ENCODE measurements at places on chromosomes 5 and 9.

GRCh38 chr5:35373249-35373648 lies 143.0 kb upstream of the PRLR start:
- DNase-seq: no peak

DNA sequence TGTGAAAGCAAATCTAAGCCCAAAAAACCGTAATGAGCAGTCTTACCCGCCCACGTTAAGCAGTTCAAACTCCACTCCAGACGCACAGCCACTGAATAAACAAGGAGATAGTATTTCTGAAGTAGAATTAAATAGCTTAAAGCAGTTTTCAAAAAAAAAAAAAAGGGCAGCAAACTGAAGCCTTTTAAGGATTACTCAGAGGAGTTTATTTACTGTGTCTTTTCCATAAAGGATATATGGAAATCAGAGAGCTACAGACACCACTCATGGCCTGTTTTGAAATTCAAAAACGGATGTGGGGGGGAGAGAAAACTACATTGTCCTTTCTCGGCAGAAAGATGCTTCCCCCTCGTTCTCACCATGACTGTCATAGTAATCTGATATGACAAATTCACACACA lies 83.7 kb upstream of the IRX1 start:
- DNase-seq: no peak

GRCh38 chr5:81924442-81924841 lies 47.4 kb upstream of the ATG10 start:
- peak; percentile 58 for DNase-seq

DNA sequence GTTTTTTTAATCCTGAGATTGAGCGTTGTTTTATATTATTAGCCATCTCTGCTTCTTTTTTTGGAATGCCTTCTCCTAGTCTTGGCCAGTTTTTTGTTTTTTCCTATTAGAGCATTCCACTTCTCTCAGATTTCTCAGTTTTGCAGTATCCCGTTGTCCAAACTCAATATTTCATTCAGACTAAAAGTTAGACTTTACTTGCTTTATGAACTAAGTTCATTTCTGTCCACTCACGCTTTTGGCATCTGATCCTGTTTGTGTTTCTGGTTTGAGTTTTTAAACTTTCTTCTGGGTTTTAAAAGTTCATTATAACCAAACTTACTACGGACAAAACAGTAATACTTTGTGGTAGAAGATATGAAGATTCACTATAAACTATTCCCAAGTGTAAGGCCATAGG lies 288.3 kb upstream of the MPDZ start:
- no peak for DNase-seq

- DNase-seq: no peak
These were observed 6.1 kb downstream of the IL13 start for GRCh38 chr5:132663771-132664695.

DNA sequence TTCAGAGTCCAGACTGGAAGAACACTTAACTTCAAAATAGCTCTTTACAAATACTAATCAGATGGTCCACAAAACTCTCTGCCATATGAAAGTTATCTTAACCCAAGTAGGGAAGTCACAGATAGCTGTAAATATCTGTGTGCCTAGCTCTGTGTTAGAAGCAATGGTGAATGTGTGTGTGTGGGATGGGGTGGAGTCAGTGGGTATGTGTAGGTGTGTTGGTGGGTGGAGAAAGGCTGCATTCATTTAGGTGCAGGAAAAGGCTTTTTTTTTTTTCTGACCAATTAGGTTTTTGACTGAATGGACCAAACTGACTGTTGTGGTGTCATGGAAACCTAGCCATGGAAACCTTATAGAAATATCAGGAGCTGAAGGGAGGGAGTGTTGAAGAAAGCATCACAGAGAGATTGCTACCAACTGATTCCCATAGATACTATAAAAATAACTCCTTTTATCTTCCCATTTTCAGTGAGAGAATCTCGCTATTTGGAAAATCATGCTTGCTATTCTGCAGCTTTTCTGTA lies 156.2 kb upstream of the NR3C1 start:
- DNase-seq: no peak

DNA sequence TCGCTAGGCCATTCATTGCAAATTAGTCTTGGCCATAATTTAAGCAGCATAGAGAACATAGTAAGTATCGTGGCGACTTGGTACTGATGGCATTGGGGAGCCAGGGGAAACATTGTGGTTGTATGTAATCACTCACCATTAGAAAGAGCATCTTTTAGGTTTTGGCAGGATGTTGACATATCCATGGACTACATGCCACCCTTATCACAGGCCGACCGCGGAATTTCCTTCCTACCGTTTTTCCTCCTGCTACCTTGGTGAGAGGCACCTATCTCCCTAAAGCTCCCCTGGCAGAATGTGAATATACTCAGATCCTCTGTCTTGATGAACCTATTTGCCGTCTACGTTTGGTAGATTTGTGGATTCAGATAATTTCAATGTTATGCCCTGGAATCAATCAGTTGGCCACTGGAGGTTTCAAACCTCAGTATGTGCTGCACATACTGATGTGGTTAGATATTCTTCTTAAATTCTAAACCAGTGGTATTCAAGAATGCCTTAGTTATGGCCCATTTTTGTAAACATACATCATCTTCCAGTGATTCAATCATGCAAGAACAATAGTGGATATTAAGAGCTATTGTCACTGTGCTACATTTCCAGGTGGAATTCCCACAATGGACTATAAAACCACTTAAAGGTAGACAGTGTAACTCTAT lies 271.0 kb upstream of the HAPLN1 start:
- no peak for DNase-seq

DNA sequence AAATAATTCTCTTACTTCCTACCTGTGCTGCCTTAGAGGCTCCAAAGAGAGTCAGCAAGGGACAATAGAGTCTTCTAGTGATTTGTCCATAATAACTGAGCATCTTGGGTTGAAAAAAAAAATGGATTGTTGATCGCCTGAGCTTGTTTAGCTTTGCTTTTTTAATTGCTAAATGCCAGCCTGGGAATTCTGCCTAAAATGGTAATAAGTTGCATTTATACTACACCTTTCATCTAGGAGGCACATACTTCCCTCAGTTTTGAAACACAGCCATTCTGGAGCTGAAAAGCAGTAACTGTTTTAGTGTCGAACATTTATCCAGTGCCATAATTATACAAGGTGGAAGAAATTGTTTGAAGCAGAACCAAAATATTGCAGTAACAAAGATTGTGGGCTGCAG lies 421.3 kb downstream of the CAAP1 start:
- DNase-seq: no peak

DNA sequence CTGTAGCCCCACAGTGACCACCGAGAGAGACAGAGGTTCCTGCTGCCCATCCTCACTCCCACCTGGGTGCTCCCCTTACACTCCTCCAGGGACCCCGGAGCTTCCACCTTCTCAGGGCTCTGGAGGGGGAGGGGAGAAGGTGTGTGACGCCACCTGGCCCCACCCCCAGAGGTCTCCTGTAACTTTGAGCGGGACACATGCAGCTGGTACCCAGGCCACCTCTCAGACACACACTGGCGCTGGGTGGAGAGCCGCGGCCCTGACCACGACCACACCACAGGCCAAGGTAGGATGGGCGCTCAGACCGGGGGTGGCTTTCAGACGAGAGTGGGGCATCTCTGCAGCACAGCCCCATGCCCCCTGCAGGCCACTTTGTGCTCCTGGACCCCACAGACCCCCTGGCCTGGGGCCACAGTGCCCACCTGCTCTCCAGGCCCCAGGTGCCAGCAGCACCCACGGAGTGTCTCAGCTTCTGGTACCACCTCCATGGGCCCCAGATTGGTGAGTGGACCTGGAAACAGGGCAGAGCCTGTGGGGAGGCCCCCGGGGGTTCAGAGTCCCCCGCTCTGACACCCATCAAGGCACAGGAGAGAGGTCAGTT lies 4.5 kb downstream of the MAMDC4 start:
- no peak for DNase-seq

DNA sequence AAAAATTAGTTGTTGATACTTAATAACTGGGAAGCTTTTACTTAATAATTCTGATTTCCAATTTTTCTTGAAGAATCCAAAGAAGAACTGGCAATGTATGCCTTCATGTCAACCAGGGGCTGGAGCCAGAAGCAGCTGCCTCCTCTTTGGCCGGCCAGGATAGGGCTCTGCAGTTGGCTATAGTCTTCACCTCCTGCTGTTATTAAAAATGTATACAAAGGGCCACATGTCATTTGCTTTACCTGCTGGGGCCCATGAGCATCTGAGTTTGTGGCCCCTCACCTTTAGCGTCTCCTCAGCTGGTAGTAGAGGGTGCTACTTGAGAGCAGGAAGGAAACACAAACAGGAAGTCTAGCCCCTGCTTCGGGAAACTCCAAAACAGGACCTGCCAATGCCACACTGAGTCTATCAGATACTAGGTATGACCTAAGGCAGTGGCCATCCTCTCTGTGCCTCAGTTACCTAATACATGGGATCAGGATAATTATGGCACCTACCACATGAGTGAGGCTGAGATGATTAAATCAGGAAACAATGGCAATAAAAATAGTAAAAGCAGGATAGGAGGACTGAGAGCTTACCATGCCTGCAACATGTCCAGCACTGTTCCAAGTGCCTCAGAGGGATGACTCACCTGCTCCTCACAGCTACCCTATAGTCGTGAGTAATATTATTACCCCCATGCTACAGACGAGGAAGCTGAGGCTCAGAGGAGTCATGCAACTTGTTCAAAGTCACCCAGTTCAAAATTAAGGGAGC lies 21.3 kb downstream of the CCDC69 start:
- no peak for DNase-seq

- no peak for DNase-seq
These were observed 175.3 kb upstream of the SH3GL2 start for GRCh38 chr9:17403539-17403938.

GRCh38 chr5:38790891-38791290 lies 54.9 kb upstream of the OSMR start:
- DNase-seq: no peak

DNA sequence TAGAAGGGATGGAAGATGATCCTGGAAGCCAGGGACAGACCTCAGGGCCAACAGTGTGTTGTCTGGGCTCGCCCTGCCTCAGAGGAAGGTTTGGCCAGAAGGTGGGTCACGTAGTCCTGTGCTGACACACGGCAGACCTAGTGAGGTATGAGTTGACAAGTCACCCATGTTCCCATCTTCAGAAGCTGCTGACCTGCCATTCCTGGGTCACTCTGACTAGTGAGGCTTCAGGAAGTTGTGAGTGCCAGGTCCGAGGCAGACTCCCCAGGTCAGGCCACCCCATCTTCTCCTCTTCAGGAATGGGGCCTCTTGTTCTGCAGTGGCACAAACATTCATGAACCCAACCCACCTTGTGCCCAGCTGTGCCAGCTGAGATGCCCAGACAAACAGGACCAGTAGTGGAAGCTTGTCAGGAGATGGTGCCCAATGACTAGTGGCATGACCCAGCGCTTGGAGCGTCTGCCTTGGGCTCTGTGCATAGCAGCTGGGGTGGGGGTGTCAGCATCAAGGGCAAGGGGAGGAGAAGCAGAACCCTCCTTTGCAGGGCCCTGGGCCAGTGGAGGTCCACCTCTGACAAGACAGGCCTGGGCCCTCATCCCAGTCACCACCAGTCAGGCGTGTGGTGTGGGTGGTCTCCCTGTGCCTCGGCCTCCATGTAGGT lies 16.8 kb upstream of the ANGPTL2 start:
- DNase-seq: no peak

GRCh38 chr9:123424552-123425225 lies 68.7 kb downstream of the CRB2 start:
- no peak for DNase-seq

- no peak for DNase-seq
These were observed 2083.0 kb upstream of the ACO1 start for GRCh38 chr9:30301271-30301963.

DNA sequence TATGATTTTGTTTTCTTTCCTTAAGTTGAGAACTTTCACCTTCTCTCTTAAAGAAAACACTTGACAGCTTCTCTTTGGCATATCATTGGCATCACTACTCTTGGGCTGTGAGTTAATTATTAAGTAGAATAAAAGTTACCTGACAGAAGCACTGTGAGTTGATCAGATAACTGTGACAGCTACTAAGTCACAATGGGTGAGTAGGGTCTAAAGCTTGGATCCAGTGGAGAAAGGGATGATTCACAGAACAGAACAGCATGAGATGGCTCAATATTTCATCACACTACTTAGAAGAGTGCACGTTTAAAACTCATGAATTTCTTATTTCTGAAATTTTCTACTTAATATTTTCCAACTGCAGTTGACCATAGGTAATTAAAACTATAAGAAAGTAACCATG lies 268.5 kb upstream of the NMUR2 start:
- no peak for DNase-seq

GRCh38 chr9:124256517-124257069 lies 1.2 kb upstream of the NEK6 start:
- DNase-seq: no peak

GRCh38 chr9:105331160-105331559 lies 86.7 kb downstream of the SLC44A1 start:
- DNase-seq: no peak

- DNase-seq: peak; percentile 57
These were observed 52.7 kb downstream of the NDUFAF2 start for GRCh38 chr5:60997721-60998120.

DNA sequence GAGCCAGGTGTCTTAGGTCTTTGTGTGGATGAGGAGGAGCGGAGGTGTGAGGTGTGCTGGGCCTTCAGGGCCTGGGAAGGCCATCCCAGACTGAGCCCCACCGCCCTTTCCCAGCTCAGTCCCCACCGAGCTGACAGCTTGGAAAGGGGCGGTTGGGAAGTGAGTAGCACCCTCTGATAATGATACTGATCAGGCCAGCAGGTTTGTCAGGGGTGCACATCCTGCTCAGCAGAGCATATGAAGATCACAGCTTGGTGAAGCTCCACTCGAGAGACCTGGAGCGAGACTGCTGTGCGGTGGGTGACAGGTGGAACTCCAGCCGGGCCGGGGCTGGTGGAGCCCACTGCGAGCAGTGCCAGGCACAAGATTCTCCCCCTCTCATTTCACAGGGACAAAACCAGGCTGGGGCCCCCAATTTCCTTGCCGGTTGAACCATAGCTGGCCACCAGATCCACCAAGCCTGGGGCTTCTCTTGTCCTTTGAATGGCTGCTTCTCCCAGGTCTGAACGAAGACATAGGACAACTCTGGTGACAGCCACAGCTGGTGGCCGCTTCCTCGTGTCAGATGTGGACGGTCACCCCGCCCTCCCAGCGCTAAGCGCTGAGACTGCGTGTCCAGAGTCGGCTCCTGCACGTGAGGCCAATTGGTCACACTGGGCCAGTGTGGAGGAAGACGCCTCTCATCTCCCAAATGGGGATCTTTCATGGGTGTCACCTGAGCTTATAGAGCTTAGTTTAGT lies 8.3 kb downstream of the QRFP start:
- DNase-seq: no peak
